Renal cortex interstitium (tissue), 15 donors: ENCODE measurements at places on chromosomes 2 and 18.

DNA sequence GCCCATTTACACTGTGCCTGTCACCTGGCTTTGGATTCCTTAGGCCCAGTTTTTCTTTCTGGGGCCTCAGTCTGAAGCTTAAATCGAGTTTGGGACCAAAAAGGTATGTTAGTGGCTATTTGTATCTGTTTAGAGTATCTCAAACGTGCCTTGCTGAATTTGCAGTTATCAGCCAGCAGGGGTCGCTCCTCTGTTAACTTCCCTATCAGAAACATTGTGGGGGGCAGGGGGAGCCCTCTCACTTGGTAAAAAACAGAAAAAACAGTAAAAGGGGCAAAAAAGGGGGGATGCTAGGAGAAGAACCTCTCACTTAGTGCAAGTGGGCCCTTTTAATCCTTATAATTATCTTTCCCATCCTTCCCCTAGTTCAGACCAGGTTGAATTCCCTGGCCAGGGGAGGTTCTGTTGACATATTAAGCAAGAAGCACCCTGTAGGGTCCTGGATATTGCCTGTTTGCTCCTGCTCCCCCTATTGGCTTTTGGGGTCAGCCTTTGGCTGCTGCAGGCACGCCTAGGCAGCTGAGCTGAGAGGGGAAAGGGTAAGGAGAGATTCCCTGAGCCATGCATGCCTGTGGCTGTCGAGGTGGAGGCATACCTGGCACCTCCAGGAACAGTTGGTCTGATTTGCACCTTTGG, 8.8 kb upstream of the IFIH1 start:
- no peak for DNase-seq

DNA sequence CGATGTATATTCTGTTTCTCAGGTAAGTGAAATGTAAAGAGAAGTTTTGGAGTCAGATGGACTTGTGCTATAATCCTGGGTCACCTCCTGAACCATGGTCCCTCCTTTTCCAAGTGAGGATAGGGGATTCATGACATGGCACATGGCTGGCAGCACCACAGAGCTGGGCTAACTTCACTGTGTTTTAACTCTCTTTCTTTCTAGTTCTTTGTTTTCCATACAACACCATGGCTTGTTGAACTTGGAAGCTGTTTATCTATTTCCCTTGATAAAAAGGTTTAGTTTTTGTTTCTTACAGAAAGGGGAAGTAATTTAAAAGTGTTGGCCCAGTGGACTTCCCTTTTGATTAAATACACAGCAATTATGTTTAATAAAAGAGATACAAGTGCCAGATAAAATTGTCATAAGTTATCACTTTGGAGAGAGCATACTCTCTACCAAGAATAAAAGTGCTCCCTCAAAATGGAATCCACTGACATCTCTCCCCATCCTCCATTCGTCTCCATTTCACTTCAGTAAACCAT, 90.4 kb downstream of the PLCL1 start:
- no peak for DNase-seq

DNA sequence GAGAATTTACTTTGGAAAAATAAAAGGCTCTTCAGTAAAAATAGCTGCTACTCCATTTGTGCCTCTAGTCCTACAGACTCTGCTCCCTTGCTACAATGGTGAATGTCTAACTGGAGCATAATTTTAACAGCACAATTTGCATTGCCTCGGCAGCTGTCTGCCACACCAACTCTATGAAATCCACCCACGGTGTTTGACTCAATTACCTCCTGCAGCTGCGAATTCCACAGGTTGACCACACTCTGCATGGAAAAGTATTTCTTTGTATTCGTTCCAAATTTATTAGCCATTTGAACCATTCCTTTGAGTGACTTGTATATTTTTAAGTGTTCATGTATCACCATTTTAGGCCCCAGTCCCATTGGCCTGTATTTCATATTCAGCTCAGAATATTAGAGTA, 182.1 kb upstream of the CCDC68 start:
- no peak for DNase-seq

- DNase-seq: no peak
These were observed 48.6 kb downstream of the XDH start for GRCh38 chr2:31365834-31366505.

GRCh38 chr2:61634512-61634911, 96.4 kb upstream of the XPO1 start:
- DNase-seq: no peak

- no peak for DNase-seq
These were observed 4.7 kb downstream of the NMUR1 start for GRCh38 chr2:231525248-231526163.

DNA sequence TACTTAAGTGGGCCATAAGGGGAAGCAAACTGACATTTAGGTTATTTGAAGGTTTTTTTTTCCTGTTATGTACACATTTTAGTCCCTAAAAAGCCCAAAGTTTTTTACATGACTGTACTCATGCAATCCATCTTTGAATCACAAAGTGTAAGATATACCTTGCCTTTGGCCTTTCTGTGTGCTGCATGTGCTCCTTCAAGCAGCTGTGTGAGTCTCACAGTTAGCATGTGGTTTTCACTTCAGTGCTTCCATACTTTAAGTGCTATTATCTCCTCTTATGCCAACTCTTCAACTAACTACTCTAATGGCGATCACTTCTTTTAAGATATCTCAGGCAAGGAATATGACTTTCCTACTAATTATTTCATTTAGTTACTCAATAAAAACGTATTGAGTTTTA, 597.1 kb upstream of the ACVR2A start:
- DNase-seq: no peak

- no peak for DNase-seq
These were observed 2062.3 kb upstream of the CELF4 start for GRCh38 chr18:39627936-39628335.

DNA sequence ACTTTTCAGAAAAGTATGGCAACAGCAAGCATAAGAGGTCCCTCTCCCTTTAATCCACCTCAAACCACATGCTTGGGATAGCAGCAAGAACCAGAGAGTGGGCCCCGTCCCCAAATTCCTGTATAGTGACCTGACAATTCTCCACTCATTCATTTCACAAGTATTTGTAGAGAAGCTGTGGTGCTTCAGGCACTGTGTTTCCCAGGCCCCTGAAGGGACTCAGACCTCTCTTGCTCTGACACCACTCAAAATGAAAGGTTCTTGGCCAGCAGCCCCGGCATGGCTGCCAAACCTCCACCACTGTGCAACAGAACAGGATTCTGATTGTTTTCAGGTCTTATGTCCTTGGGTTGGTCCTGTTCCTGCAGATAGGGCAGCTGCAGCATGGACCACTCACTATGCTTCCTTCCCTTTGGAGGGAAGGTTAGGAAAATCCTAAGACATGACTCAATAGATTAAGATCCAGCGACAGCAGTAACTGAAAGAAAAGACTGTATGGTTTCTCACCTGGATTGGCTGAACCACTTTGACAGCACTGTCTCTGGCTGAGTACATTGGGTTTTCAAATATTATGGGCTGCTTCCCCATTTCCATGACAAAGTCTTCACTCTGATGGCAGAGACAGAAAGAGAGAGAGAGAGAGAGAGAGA, 67.6 kb downstream of the DHRS9 start:
- no peak for DNase-seq

DNA sequence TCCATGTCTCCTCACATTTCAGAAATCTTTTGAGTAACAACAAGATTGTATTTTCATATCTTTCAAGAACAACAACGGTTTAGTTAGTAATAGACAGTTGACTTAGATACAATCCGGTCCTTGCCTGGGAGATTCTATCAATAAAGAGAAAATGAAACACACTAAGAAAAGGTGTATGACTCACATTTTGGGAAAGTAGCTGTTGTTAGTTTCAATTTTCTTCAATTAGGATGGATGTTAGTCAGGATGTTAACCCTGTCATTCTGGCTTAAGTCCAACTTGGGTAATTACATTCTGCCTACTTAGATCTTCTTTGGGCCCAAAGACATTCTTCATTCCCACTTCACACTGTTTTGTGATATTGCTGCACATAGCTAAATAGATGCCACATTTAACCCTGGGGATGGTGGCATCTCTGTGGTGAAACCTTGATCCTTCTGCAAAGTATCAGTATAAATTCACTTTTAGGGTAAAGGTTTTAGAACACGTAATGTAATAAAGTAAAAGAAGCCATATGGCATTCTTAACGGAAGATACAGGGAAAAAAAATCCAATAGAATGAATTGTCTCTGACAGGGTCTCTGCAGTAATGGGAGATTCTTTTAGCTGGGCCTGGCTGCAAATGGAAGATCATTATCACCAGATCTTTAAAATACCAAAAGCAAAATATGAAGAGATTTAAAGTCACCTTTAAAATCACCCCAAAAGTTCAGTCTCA, 365.5 kb downstream of the FIGN start:
- no peak for DNase-seq

GRCh38 chr2:84115173-84115857, 343.8 kb downstream of the SUCLG1 start:
- no peak for DNase-seq

- DNase-seq: no peak
These were observed 61.8 kb downstream of the COX7A2L start for GRCh38 chr2:42298996-42299754.

DNA sequence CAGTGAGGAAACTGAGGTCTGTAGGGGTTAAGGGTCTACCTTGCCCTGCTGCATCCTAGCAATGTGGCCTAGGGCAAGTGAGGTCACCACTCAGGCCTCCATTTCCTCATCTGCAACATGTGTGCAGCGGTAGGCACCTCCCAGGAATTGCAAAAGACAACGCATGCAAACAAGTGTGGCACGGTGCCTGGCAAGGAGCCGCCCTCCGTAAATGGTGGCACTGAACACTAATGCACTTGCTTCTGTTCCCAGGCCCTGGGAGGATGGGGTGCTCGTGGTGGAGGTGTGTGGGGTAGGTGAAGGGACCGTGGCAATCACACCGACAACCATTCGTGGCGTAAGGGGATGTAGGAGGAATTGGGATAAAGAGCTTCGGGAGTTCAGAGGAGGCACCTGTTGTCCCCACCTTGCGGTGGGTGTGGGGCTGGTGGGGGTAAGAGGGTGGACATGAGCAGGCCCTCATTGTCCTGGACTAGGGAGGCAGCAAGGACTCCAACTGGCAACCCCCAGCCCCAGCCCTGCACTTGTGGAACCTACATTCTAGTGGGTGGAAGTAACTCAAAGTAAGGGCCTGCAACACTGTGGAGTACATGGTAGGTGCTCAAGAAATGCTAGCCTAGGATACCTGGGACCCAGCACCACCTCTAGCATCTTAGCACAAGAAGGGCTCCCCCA, 26.0 kb downstream of the ATOH8 start:
- no peak for DNase-seq

DNA sequence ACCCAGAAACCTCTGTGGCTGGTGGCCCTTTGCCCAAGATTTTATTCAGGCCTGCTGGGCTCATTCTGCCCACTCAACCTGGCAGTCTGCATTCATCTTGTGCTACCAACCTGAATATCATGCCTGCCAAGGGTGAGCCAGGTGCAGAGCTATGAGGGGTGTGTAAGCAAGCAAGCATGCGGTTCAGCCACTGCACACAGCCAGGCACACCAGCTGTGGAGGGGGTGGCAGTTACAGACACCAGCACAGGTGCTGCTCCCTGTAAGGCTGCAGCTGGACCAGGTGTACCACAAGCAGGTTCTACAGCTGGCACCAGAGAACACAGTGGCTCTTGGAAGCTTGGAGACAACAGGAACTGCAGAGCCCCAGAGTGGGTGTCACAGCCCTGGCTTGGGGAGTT, 633.2 kb downstream of the FBXO15 start:
- DNase-seq: no peak

- DNase-seq: no peak
These were observed at the start of gene PRKCE for GRCh38 chr2:45651415-45652089. Gene PRKCE, plus strand, starts transcription at chr2:45651675.

DNA sequence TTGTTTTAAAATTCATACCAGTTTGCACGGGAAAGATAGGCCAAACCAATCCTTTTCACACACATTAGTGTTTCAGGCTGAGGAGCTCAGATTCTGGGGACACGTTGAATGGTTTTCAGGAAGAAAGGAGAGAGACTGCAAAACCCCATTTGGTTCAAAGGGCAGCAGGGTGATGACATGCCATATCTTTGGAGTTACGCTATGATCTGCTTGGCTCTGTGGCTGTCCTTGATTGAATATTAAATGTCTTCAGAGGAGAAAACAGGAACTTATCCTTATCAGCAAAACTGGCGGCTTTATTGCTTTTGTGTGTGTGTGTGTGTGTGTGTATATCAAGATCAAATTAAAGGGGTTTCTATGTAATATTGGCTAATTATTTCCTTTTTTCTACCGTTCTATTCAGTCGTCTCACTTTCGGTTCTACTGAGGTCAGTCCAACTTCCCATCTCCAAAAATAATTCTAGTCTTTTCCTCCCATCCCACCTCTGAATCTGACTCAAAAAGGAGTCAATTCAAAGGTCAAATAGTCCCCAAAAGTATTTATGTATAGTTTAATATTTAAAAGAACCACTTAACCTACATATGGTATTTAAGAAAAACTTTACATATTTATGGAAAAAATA, 292.9 kb upstream of the CCDC68 start:
- no peak for DNase-seq

DNA sequence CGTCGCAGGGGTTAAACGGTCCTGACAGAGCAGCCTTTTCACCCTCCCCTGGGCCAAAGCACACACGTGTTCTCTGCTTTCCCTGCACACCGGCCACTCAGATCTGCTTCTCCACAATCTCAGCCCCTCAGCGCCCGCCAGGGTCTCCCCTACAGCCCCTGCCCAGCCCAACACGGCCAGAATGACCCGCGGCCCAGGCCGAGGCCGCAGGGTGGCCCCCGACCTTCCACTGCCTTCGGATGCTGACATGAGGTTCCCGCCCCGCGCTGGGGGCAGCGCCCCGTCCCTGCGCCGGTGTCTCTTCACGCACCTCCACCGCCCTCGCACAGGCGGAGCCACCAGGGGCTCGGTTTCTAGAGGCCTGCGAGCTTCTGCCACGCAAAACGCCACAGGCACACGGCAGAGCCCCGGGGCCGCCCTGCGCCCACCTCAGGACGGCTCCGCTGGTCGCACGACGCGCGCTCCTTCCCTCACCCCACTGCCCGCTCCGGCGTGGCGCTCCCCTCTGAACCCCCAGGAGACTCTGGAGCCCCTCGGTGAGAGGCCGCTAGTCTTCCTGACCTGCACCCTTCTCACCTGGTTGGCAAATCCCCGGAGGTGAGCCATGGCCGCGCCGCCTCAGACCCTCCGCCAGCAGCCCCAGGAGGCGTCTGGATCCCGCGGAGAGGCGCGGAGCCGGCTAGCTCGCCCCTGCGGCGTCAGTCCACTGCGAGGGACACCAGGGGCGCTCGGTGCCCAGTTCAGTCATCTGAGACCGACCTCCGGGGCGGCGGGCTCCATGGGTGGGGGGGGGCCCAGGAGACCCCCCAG, 749 bp downstream of the STK25 start:
- no peak for DNase-seq

DNA sequence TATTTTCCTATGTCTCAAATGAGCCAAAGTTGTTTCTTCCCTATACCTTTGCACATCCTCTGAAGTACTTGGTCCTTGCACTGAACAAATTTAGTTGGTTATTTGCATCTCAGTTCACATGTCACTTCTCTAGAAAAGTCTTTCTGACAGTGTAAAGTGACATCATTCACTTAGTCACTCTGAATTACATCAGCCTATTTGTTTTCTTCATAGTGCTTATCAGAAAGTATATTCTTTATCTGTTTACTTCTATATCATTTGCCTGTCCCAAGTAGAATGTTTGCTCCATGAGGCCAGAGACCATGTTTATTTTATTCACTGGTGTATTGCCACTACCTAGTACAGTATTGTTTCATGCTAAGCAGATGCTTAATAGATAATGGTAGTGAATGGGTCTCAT, 173.7 kb downstream of the HNMT start:
- no peak for DNase-seq
